ENCODE measurements at places on chromosomes 16 and 17.

DNA sequence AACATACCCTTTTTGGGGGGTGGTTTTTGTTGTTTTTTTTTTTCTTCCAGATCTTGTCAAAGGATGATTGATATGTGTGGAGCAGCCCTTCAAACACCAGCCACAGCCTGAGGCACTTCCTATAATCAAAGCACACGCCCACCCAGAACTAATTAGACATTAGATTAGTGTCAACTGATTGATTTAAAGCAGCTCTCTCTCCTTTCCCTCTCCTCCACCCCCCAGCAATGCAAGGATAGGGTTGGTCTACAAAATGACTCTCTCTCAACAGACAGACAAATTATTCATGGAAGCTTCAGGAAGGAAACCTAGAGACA is 250.3 kb upstream of the SOX9 start:
- no peak for DNase-seq

- peak; percentile 30 for DNase-seq
Observed at GRCh38 chr16:67415872-67416793, at the start of gene ZDHHC1. Gene ZDHHC1 (minus strand): TSS chr16:67416477. CDS start chr16:67407775, 8,702 bp downstream.

DNA sequence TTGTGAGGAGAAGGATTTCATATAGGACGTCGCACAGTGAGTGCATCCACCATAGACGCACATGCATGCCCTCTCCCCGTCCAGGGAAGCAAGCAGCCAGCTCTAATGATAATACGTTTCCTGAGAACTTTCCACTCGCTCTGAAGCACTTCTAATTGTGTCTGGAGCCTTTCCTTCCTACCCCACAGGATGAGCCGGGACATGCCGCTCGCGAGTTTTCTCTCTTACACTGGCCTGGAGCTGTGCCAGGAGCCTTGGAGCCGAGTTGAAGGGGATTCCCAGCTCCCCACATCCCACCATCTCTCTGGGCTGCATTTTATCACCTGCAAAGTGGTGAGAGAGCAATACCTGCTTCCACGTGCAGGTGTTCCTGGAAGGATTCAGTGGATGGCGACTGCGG is 368.1 kb downstream of the C16orf95 start:
- no peak for DNase-seq

DNA sequence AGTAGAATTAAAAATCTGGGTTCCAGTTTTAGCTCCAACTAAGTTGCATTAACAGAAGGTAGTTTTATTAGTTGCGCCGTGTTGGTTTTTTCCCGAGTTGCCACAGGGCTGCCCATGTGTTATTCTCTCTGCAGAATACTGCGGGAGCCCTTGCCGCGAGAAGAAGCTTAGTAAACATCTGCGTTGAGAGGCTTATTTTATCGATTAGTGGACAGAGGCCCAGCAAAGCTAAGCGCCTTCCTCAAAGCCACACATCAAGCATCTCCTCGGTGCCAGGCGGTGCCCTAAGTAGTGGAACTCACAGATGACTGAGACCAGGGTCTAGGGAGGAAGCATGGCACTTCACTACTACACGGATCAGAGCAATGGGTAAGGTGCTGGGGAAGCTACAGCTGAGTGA is 212.3 kb upstream of the IRX5 start:
- no peak for DNase-seq

DNA sequence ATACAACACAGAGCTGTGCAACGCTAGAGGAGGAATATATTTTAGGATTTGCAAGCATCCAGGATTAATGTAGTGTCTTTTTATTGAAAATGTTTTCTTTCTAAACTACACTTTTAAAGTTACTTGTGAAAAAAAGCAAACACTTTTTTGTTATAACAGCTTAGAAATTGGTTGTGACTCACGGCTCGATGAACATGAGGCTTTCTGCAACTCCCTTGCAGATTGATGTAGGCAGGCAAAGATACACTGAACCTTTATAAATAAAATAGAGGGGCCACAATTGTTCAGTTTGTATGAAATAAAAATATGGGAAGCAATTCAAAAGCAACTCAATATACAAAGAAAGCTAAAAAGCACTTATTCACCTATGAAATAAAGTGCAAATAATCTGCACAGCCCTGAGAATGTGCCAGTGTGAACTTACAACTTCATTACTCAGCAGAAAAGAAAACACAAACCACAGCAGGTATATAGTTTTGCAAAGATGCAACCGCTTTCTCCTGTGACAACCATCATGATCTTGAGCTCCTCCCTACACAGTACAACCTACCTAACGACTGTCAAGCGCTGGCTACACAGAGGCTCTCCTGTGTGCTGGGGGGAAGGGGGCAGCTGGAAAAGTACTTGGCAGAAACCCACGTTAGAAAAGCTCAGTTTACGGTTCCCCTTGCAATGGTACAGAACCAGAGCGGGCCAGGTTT is 948 bp downstream of the LUC7L start:
- DNase-seq, result no peak

DNA sequence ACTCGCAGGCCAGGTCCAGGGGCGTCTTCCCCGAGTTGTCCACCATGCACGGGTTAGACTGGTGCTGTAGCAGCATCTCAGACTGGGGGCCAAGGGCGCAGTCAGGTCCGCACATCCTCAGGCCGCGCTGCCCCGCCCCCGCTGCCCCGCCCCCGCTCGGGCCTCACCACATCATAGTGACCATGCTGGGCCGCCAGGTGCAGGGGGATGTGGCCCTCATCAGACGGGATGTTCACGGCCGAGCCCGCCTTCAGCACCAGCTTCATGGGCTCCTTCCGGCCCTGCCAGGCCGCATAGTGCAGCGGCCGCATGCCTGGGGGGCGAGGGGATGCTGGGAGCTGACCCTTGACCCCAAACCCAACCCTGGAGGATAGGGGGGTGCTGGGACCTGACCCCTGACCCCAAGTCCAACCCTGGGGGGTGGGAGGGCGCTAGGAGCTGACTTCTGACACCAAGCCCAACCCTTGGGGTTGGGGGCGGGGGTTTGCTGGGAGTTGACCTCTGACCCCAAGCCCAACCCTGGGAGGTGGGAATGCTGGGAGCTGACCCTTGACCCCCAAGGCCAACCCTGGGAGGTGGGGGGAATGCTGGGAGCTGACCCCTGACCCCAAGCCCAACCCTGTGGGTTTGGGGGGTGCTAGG is 7.0 kb downstream of the CASKIN1 start:
- no peak for DNase-seq

DNA sequence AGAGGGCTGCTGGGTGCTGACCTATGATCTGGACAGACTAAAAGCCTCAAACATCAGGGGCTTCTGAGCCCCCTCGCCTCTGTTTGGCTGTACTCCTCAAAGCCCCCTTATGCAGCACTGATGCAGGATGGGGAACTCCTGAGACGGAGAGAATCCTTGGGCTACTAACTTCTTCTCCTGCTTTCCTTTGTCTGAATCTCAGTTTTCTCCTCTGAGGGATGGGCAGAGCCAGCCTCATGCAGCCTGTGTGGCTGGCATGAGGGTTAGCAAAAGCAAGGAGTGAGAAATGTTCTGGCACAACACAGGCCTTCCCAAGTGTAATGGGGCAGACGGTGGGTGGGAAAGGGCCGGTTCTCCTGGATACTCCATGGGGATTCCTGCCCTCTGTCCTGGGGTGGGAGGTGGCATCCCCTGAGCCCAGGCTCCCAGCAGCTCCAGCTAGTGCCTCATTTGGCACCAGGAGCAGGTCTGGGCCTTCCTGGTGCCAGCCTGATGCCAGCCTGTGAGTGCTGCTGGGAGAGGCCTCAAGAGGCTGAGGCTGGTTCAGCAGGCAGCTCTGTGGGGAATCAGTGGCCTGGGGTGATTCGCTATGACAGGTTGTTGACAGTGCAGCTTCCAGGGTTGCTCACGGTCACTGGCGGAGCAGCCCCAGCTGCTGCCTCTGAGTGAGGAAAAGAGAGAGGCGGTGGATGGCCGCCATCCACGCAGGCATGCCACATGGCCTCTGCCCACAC is 4.0 kb upstream of the BRD7 start:
- DNase-seq, result no peak
